IMR-90 (cell line): ENCODE measurements at places on chromosomes 6 and 20.
A peak's percentile ranks its signal among the peaks of the same experiment; 100 is the strongest.

DNA sequence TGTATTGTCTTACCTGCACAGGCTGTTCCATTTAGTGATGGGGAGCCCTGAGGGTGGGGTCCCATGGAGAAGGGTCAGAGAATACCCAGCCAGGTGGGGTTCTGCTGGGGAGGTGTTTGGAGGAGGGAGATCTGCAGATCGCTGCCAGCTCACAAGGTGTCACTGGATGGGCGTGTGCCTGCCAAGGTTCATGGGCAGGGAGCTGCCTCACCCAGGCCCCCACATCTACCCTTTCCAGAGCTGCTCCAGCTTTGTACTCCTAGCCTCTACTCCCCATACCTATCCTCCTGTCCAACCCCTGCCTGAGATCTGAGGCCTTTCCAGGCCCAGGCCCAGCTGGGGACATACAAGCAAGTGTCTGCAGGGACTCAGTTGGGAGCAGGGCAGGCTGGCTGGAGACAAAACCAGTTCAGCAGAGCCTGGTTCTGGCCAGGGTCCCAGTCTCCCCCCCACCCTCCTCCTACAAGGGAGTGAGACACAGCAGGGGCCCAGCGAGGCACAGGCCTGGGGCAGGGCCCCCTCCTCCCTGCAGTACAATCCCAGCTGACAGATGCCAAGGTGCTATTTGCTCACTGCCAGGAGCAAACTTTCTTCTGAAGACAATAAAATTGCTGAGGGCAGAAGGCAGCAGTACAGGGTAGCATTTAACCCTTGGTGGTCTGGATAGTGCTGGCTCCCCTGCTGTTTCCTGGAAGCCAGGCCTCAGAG, 19.7 kb downstream of the SPDEF start:
- peaks cover 8% of the 10 kb centered on the region; the same call in 1 of the 2 replicates for H3K27me3 ChIP-seq
- DNase-seq = no peak

DNA sequence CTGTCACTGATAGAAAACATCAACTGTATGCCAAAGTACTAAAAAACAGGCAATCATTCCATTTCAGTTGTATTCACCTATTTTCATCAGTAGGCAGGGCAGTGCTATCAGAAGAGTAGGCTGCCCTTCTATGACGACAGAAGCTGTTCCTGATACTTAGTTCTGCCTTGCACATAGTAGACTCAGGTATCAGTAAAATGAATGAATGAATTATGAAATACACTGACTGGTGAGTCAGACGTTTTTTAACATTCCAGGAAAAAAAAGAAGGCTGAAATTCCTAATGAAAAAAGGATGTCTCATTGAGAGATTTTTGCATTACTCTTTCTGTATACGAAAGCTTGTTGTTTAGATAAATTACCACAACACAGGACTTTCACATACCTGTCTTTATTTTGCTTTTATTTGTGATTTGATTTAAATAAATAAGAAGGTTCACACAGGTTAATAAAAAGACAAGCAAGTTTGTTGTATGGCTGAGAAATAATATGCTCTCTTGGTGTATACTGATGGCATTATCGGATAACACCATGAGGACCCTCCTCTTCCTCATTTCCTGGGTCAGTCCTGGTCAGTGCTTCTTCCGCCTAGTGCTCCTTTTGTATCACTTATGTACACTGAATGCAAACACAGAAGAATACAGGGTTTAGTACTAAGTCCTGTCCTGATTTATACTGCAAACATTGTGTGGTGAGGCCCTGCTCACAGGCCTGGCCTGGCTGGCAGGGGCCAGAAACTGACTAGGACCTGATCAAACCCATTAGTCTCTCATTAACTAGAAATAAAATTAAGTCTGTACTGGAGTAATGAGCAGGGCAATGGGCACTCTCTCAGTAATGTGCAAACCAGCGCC, 39.4 kb upstream of the SPDEF start:
- no peaks in the 10 kb centered on the region for H3K36me3 ChIP-seq
- H3K27me3 ChIP-seq = no peaks in the 10 kb centered on the region
- peak; percentile 52 for DNase-seq
- H3K4me3 ChIP-seq = no peak overlapping the region

GRCh38 chr6:56694002-56694401, 51.3 kb upstream of the DST start:
- H3K27ac ChIP-seq = no peak overlapping the region
- DNase-seq = no peak
- H3K36me3 ChIP-seq = peaks cover 3% of the 10 kb centered on the region; the same call in 1 of the 2 replicates
- H3K27me3 ChIP-seq = no peaks in the 10 kb centered on the region
- no peak overlapping the region for H3K4me3 ChIP-seq
- H3K4me1 ChIP-seq = peaks cover 8% of the 10 kb centered on the region

DNA sequence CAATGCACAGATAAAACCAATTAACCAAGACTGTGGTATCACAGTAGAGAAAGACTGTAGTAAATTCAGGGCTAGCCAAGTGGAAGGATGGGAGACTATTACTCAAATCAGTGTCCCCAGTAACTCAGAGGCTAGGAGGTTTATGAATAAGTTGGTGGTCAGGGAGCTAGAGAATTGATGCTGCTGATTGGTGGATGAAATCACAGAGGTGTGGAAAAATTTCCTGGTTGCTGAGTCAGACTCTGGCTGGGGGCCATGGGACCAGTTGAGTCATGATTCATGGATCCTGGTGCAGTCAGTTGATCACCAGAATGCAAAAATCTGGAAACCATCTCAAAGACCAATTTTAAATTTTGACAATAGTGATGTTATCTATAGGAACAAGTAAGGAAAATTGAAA, 555.9 kb downstream of the C6orf118 start:
- no peak overlapping the region for H3K4me3 ChIP-seq
- no peak for DNase-seq
- no peak overlapping the region for H3K27ac ChIP-seq
- H3K27me3 ChIP-seq = no peaks in the 10 kb centered on the region
- H3K36me3 ChIP-seq = no peaks in the 10 kb centered on the region

DNA sequence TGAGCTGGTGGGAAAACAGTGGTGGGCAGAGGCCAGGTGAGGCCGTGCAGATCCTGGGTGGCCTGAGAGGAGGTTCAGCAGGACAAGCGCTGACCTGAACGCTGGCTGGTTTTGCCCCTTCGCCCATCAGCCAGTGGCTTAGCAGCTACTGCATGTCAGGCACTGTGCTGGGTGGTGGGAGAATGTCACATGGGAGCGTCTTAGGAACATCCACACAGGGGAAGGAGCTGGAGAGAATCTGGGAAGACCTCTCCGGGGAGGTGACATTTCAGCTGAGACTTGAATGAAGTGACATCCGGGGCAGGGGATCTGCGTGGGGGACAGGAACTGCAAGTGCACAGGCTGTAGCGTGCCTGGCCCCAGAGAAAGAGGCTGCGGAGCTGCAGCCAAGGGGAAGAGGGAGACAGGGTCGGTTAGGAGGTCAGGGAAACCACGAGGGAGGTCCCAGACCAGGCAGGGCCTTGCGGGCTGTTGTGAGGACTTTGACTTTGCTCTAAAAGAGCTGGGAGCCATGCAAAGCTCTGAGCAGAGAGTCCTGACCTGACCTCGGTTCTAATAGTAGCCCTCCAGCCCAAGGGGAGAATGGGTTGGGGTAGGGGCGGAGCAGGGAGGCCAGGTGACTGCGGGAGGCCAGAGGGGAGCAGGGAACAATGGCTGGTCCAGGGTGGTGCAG, 156.8 kb upstream of the PTPN1 start:
- no peaks in the 10 kb centered on the region for H3K4me1 ChIP-seq
- H3K27me3 ChIP-seq = no peaks in the 10 kb centered on the region
- DNase-seq = no peak
- H3K36me3 ChIP-seq = no peaks in the 10 kb centered on the region
- H3K27ac ChIP-seq = no peak overlapping the region
- no peak overlapping the region for H3K4me3 ChIP-seq
